Activated T-cell treated with anti-CD3 and anti-CD28 coated beads for 4 hours (primary cell): ENCODE measurements at places on chromosomes 5 and 9.
A peak's percentile ranks its signal among the peaks of the same experiment; 100 is the strongest.

- no peak for DNase-seq
These were observed 3.3 kb upstream of the RALGDS start for GRCh38 chr9:133124123-133124906.

- DNase-seq, result no peak
These were observed 159.1 kb downstream of the PAX5 start for GRCh38 chr9:36874921-36875320.

DNA sequence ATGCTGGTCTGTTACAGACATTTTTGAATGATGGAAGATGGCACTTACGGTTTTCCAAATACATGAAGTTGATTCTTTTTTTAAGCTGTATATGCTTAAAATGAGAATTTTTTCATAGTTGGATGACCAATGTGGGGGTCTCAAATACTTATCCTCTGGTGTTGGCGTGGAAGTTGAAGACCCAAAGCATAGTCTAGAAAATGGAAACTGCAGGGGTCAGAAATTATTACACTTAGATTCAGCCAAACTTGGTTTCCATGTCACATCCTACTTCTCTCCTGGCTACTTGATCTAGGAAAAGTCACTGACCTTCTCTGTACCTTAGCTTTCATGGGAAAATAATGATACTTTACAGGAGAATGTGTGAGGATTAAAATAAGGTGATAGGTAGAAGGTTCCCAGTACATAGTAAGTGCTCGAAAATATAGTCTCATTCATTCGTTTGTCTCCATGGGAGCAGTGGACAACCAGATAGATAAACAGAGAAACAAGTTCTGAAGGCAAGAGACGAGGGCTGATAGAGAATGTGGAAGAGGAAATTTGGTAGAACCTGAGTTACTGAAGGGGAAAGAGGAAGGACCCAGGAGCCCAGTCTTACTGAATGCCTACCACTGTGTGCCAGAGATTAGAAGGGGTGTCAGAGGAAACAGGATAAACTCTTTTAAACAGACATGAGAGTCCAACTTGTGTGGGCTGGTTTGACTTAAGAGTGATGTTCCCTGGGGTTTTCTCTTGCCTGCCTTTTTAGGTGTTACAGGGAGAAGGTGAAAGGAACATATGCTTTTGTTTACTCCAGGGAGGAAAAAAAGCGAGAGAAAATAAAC lies 560.3 kb upstream of the KLF4 start:
- DNase-seq, result no peak

GRCh38 chr5:10701567-10702039 lies 59.4 kb downstream of the DAP start:
- DNase-seq, result peak; percentile 30

- DNase-seq, result no peak
These were observed 77.9 kb upstream of the PIK3R1 start for GRCh38 chr5:68137511-68138140.

- DNase-seq, result no peak
These were observed 43.5 kb upstream of the ANKDD1B start for GRCh38 chr5:75567710-75568109.

- no peak for DNase-seq
These were observed 73.7 kb downstream of the VPS13A start for GRCh38 chr9:77251050-77251449.

DNA sequence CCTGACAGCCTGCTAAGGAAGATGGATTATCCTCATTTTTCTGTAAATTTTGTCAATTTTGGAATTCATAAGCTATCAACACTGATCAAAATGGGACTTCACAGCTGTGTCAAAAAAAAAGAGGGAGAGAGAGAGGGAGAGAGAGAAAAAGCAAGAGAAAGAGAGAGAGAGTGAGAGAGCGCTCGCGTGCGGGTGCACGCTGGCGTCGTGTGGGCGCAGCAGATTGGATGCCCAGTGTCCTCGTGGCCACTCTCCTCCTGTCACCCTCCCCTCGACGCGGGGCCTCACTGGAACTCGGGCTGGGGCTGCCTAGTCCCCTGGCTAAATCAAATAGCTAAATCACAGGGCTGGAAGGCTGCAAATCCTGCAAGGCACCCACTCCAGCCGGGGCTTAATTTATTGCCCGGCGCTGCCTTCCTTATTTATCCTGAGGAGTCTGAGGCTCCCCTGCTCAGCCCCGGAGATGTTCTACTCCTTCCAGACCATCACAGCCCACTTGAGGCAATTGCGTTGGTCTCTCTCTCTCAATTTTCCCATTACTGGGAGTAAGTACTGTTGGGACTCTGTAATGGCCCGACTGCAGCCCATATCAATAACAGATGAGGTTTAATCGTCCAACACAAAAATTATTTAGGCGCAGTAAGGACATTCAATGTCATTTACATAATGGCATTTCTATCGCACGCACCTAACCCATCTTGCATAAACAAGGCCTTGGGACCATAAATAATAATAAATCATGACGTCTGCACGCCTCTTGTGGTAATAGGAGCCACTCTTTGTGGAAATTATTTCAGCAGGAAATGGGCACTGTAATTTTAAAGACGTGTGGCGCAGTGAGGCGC lies 94.2 kb downstream of the PAX5 start:
- DNase-seq, result no peak

DNA sequence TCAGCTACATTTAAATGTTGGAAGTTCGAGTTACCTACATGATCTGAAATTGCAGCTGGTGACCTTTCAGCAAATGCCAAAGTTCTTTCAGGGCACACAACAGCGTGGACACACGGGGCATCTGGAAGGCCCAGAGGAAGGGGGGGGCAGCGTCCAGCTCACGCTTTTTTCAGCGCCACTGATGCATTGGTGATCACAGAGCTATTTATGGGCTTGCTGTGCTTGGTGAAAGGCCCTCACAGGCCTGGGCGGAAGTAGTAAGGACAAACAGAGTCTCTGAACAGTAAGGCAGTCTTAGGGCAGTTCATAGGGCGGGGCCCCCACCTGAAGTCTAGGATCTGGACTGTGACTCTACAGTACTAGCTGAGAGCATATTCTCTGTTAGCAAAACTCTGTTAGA lies 6.6 kb upstream of the FBP2 start:
- no peak for DNase-seq

DNA sequence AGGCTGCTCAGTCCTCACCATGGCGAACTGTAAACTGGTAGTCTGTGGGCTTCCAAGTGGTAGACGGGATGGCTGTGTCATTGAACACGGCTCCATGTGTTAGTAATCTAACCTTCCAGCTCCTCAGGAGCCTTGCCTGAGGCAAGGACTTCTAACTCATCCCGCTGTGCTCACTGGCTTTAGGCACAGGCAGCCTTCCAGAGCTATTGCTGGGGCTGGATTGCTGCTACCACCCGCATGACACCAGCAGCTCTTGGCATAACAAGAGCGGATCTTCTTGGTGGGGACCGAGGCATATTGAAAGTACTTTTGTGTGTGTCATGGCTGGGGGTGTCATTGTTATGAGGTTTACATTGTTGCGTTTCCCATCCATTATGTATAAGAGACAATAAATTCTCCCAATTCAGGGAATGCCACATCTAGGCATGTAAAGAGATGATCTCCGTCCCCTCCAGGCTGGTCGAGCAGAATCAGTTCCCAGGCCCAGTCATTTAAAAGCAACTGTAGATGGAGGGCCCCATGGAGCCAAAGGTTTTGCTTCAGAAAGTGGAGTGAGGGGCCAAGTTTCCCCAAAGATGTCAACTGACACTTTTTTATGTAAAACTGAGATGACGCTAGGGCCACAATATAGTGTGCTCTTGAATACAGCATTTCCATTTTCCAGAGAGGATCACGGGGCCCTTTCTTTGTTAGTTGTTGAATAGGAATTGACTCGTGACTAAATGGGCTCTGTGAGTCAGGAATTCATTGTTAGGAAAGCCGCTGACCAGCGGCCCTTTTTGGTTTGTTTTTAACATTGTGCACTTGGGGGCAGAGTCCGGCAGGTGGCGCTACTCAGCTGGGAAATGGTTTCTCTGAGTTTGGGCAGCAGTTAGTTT lies 759.5 kb downstream of the TAF11L14 start:
- peak; percentile 5 for DNase-seq

DNA sequence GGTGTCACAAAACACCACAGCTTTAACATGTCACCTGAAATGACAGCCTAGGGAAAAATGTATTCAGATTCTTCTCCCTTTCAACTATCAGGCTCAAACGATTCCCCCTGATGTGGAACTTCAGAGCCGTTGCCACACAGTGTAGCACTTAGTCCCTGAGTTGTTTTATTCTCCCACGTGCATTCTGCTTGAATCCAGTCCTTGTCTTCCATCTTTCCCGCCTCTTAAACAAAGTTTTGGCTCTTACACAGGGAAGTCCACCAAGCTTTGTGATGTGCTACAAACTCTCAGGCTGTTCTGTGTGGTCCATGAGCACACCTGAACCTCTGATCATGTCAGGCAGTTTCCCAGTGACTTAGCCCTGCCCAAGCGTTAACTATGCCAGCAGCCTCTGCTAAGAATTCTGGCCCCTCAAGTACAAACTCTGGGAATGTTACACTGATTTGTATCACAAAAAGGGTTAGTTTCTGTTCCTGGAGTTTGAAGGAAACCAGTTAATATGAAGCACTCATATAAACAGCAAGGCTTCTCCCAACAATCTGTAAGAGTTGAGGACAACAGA lies 45.8 kb upstream of the RNF38 start:
- no peak for DNase-seq

- peak; percentile 38 for DNase-seq
These were observed 43.1 kb downstream of the TMEM174 start for GRCh38 chr5:73215891-73216610.
